NCI-H1092 treated with DMSO at 0.1 percent for 48 hours (cell line): ENCODE measurements at places on chromosomes 11 and 22.

DNA sequence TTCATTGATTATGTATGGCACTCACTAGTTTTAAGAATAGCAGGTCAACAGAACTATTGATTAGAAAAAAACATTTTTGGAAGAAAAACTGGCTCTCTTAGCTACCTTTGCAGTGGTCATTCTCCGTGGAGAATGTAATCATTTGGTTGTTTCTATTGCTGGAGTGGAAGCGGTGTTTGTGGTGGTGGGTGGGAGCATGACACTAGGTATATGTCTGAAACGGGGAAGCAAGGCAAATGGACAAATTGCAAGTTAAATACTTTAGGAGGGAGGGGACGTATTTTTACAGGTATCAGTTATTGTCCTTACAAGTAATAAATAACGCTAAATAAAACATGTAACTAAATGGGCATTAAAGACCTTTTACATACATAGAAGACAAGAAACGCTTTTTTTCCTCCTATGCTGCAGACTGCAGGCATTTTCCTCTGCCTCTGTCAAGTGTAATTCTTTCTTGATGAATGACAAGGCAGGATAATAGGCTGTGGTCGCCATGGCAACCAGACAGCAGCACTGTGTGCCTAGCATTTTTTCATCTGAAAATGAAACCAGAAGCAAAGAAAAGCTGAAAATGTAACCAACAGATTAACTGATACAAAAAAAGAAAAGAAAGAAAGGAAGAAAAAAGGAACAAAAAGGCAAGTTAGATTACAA is 46.2 kb downstream of the BLID start:
- DNase-seq = peak; percentile 41

DNA sequence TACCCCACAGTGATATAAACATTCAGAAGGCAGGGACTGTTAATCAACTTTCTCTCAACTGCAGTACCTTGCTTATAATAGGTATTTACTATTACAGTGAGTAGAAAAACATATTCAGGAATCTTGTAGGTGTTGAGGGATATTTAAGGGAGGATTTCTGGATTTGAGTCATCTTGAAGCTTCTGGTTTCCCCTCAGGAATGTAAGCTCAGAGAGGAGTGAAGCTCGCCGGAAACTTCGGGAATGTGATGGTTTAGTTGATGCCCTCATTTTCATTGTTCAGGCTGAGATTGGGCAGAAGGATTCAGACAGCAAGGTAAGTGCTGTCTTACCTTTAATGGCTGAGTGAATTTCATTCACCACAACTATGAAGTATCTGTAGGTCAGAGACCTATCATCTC is 42.9 kb downstream of the CTNND1 start:
- no peak for DNase-seq

GRCh38 chr11:71485466-71485865 is 32.5 kb downstream of the NADSYN1 start:
- no peak for DNase-seq

GRCh38 chr11:7896009-7896785 is 34.9 kb downstream of the OR10A6 start:
- no peak for DNase-seq

GRCh38 chr11:65497141-65498041 is 1.5 kb upstream of the MALAT1 start:
- peak; percentile 99 for DNase-seq

DNA sequence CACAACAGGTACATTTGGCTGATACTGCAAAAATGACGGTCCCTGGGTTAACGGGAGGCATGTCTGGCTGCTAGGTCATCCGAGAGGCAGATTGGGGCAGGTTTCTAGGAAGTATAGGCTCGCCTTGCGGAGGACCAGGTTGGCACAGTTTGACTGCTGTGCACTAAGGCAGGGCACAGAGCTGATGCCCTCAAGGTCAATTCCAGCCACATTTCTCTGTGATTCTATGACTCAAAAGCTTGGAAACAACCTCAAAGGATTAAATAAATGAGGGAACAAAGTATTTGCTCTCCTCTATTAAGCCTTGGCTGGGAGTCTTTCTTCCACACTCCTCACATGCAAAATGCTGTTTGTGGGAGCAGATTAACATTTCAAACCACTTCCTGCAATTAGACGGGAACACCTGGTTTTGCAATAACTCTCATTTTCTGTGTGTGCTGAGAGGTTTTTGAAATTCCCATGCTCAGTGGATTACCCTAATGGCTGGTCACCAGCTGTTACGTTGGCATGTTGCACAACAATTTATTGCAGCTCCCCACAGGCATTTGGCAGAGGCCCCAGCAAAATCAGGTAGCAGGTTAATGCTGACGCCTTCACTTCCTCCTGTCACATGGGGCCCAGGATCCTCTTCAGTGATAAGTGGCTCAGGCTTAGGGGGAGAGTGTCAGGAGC is 61.0 kb upstream of the PLET1 start:
- DNase-seq = peak; percentile 79

GRCh38 chr22:46377525-46378425 is 42.3 kb downstream of the TRMU start:
- DNase-seq = no peak

DNA sequence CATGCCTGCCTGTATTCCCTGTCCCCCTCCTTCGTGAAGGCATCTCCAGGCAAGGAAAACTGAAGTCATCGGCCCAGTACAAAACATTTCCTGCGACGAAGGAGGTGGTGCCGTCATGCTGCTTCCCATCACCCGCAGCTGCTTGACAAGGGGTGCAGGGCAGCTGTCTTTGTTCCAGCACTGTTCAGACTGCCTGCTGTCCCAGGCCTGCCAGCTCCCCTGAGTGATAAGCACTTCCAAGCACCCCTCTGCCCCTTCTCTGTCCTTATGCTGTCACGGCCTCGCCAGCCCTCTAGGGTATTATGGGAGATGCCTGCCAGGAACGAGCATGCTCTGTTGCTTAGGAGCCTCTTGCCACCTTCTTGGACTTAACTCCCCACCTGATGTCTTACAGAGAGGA is 37.1 kb upstream of the BSX start:
- DNase-seq = no peak

- DNase-seq = peak; percentile 29
Measured at GRCh38 chr11:73189723-73190556, 28.1 kb upstream of the P2RY2 start.

GRCh38 chr11:69598147-69598546 is 42.8 kb upstream of the CCND1 start:
- DNase-seq = no peak

DNA sequence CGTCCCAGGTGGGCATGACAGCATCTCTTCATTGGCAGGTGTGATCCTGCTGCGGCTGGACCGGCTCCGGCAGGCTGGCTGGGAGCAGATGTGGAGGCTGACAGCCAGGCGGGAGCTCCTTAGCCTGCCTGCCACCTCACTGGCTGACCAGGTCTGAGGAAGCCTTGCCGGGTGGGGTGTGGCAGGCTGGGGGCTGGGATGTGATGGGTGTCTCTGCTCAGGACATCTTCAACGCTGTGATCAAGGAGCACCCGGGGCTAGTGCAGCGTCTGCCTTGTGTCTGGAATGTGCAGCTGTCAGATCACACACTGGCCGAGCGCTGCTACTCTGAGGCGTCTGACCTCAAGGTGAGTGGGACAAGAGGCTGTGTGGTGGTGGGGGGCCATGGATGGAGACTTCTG is 3.5 kb downstream of the LARGE2 start:
- no peak for DNase-seq

- no peak for DNase-seq
Measured at GRCh38 chr22:24097961-24098391, 83.3 kb upstream of the SUSD2 start.

- peak; percentile 24 for DNase-seq
Measured at GRCh38 chr22:19523240-19524169, 705 bp downstream of the CLDN5 start.

GRCh38 chr22:26194313-26194712 is 25.1 kb downstream of the SEZ6L start:
- DNase-seq = no peak

DNA sequence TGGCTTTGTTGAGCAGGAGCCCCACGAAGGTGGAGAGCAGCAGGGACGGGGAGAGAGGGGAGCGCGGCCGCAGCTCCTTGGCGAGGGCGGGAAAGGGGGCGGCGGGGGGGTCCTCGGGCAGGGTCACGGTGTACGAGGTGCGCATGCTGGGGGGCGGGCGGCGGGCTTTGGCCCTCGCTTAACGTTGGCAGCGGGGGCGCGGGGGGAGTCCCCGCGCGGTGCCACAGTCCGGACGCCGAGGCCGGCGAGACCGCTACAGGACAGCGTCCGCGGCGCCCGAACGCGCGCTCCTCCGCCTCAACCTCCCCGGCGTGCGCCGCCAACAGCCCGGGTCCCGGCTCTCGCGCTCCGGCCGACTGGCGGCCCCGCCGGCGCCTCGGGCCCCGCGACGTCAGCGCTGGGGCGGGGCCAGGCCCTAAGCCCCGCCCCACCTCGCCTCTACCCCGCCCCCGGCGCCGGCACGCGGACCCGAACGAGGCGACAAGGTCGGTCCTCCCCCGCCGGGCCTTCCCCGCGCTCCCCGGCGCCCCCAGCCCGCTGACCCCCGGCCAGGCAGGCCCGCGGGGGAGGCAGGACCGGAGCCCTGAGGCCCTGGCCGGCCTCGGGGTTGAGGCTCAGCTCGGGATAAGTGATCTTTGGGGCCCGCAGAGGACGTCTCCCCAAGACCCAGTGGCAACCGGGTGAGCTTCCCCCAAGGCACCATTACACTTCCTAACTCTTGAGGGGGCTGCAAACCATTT is 17.5 kb downstream of the USP2 start:
- peak; percentile 49 for DNase-seq

DNA sequence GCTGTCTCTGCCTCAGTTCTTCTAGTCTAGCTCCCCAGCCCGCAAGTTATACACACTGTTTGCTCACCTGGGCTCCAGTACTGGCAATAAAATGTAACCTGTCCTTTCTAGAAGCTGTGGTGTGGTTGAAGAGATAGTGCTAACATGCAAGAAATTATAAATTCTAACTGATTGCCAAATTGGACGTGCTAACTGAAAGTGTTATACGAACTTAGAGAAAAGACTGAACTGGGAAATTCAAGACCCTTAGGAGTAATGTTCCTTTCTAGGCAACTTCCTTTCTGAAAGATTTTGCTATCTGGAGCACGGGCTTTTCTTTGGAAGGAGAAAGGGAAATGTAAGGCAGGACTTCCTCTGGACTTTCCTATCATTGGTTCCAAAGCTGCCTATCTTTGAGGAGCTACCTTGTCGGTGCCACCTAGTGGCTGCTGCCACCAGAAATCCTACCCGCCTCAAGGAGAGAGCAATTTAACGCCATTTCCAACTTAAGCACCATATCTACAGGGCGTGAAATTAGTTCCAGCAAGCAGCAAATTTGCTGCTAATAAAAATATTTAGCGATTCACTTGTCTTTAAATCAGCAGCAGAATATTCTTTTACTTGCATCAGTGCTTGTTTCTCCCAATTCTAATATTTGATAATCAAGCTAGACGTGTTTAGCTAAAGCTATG is 12.7 kb upstream of the TMEM218 start:
- DNase-seq = peak; percentile 18

DNA sequence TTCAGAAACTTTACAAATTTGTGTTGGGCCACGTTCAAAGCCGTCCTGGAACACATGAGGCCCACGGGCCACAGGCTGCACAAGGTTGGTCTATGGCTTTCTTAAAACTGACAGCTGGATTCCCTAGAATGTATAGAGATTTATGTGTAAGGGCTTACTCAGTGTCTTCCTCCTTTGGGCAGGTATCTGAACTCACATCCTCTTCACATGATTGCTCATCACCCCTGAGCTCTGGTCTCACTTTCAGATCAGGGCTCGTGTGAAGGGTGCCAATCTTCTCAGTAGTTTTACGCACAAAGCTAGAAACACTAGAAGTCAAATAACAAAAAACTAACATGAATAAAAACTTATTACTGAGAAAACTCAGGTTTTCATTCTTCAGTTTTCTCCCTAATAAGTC is 27.1 kb downstream of the HPS5 start:
- DNase-seq = no peak

GRCh38 chr11:16111690-16112089 is 244.7 kb downstream of the SOX6 start:
- DNase-seq = no peak

DNA sequence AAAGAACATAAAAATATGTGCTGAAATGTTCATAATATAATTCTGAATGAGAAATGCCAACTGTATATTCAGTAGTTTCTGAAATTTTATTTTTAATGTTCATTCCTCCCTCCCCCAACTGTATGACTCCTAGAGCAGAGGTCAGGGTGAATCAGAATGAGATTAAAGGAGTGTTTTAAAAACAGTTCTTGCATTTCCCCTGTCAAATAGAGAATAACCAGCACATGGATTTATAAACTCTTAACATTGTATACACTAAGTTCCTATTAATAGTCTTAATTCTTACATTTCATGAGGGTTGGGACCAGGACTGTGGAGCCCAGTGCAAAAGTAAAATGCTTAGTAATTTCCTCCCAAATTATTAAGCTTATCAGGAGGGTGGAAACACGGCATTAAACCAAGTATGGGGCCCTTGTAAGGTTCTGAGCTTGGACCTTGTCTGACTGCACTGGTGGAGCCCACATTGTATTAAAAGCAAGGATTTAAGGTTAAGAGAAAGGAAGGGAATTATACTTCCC is 474.6 kb upstream of the RAG2 start:
- no peak for DNase-seq

GRCh38 chr11:1263010-1263409 is 40.1 kb downstream of the MUC5B start:
- no peak for DNase-seq

DNA sequence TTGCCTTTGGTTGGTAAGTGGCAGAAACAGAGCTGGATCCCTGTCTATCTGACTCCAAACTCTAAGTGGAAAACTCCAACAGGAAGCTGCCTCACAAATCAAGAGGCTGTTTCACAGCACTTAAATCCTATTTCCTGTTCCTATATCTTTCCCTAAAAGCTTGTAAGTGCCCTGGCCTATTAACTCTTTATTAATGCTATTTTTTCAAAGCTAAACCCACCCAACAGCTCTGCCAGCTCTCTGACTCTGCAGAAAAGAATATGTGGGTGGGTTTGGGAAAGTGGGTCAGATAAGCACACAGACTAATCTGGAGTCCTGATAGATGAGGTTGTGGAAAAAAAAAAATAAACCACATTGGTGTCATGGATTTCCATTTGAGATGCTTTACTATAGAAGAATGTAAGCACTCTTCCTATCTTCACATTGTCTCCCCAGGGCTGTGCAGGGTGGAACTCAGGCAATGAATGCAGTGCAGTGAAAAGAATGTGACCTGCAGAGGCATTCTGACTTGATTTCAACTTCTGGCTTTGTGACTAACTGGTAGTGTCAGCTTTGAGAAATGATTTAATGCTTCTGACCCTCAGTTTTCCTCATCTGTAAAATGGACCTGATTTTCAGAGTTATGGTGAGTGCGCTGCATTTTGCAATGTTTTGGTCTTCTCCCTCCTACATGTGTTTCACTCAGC is 125.6 kb downstream of the AASDHPPT start:
- no peak for DNase-seq

DNA sequence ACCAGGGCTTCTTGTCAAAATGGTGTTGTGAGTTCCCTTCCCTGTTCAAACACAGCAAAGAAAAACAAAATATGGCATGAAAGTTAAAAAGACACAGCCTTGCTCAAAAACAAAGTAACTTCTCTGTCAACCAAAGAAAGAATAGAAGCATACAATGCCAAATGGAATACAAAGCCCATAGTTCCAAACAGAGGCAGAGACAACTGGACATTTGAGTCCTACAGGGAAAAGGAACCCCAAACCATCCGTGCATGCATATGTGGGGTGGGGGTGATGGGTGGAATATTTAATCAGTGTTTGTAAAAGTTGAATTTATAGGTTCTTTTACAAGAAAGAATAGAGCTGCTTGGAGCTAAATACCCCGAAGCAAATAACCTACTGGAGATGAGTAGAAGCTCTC is 218.7 kb downstream of the FAM76B start:
- DNase-seq = no peak
